ENCODE measurements at places on chromosomes 16 and 17. TPM values are rescaled to one million over a fixed set of nuclear protein-coding genes. Genes with fewer than 3 reads are reported as not detected.
A peak's percentile ranks its signal among the peaks of the same experiment; 100 is the strongest.

- H3K36me3 ChIP-seq, result no peaks in the 10 kb centered on the region
- DNase-seq, result no peak
- H3K4me1 ChIP-seq, result peaks cover 14% of the 10 kb centered on the region
- H3K4me3 ChIP-seq, result peak overlapping the region; percentile 86
- no peaks in the 10 kb centered on the region for H3K27me3 ChIP-seq
Measured at GRCh38 chr17:43399839-43400328, 1.1 kb downstream of the ARL4D start.

GRCh38 chr16:11658896-11659708, 9.2 kb upstream of the SNN start:
- H3K27me3 ChIP-seq, result no peaks in the 10 kb centered on the region
- peaks cover 20% of the 10 kb centered on the region for H3K4me1 ChIP-seq
- H3K4me3 ChIP-seq, result no peak overlapping the region
- no peak overlapping the region for H3K27ac ChIP-seq
- H3K36me3 ChIP-seq, result no peaks in the 10 kb centered on the region

GRCh38 chr16:75262104-75262799, 10.8 kb upstream of the BCAR1 start:
- H3K27ac ChIP-seq, result no peak overlapping the region
- H3K4me1 ChIP-seq, result peaks cover 3% of the 10 kb centered on the region
- peaks cover 59% of the 10 kb centered on the region for H3K27me3 ChIP-seq
- no peak overlapping the region for H3K4me3 ChIP-seq

- DNase-seq, result no peak
- no peak overlapping the region for H3K4me3 ChIP-seq
- peaks cover 2% of the 10 kb centered on the region for H3K36me3 ChIP-seq
Measured at GRCh38 chr17:37708008-37708615, 36.7 kb downstream of the HNF1B start.

DNA sequence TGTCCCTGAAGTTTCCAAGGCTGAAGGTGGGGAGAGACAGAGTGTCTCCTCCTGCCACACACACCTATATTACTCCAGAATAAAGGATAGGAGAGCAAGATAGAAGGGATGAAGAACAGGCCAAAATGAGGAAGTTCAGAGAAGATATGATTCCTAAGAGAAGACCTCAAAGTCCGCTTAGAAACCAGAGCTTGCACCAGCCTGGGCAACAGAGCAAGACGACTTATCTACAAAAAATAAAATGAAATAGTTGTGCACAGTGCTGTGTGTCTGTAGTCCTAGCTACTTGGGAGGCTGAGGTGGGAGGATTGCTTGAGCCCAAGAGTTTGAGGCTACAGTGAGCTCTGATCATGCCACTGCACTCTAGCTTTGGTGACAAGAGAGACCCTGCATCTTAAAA, 128.2 kb downstream of the HS3ST3B1 start:
- peak overlapping the region; percentile 83 for H3K27ac ChIP-seq
- peaks cover 7% of the 10 kb centered on the region for H3K36me3 ChIP-seq
- H3K4me3 ChIP-seq, result peak overlapping the region; percentile 62
- H3K27me3 ChIP-seq, result no peaks in the 10 kb centered on the region

- H3K4me3 ChIP-seq, result no peak overlapping the region
- no peaks in the 10 kb centered on the region for H3K4me1 ChIP-seq
- H3K27ac ChIP-seq, result no peak overlapping the region
- no peaks in the 10 kb centered on the region for H3K36me3 ChIP-seq
Measured at GRCh38 chr16:79874391-79874790, 273.9 kb upstream of the MAF start.

DNA sequence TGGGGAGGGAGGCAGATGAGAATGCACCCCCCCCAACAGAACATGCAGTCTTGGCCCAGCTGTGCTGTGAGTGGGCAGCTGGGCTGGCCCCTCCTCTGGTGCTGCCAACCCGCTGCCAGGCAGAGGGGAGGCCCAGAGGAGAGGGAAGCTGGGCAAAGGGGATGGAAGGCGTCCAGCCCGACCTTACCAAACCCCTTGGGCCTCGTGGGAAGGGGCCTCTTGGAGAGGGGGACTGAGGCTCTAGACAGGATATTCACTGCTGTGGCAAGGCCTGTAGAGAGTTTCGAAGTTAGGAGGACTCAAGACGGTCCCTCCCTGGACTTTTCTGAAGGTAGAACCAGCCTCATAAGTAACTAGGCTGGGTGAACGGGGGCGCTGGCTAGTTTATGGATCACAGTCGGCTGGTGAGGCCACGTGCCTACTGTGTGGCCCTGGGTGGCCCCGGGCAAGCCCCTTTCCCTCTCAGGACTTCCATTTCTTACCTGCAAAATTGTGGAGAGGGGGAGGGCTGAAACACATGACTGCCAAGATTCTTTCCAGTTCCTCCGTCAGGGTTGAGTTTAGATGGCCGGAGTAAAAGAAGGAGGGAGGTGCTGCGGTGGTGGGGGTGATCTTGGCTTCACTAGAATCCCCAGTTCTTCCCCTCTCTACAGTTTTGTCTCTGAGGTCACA, 857 bp upstream of the STAT5A start:
- peak overlapping the region; percentile 95 for H3K27ac ChIP-seq
- peaks cover 37% of the 10 kb centered on the region for H3K36me3 ChIP-seq
- H3K4me3 ChIP-seq, result peak overlapping the region; percentile 88
- peak; percentile 48 for DNase-seq
- no peaks in the 10 kb centered on the region for H3K27me3 ChIP-seq

DNA sequence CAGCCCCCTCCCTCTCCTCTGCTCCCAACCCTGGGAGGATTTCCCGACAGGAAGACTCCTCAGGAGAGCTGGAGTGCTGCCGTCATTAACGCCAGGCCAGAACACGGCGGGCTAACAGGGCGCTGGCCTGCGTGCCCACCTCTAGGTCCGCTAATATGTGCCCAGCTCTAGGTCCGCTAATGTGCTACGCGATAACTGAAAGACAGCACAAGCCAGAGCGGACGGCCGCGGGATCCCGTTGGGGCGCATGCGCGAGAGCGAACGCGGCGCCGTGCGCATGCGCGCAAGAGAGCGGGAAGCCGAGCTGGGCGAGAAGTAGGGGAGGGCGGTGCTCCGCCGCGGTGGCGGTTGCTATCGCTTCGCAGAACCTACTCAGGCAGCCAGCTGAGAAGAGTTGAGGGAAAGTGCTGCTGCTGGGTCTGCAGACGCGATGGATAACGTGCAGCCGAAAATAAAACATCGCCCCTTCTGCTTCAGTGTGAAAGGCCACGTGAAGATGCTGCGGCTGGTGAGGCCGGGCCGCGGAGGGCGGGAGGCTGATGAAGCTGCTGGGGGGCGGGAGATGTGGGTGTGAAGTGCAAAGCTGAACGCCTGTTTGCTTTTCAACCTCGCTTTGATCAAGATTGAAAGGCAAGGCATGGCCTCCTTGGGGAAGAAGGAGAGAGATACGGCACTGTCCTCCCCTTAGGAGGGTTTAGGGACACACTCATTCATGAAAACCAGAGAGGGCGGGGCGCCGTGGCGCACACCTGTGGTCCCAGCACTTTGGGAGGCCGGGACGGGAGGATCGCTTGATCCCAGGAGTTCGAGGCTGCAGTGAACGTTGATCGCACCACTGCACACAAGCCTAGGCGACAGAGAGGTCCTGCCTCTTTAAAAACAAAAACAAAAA, at the start of gene CKLF:
TSS of gene CKLF (plus strand) at position 291 of the 892 bp plus-strand sequence. CDS start at position 431, 140 bp downstream.
- DNase-seq, result peak; percentile 93
- peaks cover 4% of the 10 kb centered on the region for H3K27me3 ChIP-seq
- peak within 1 kb of the TSS; percentile 96 for H3K4me3 ChIP-seq
- H3K4me1 ChIP-seq, result peaks cover 68% of the 10 kb centered on the region

GRCh38 chr17:76404976-76405563, 20.7 kb downstream of the SPHK1 start:
- H3K4me3 ChIP-seq, result no peak overlapping the region
- DNase-seq, result no peak
- peaks cover 4% of the 10 kb centered on the region for H3K4me1 ChIP-seq
- peaks cover 1% of the 10 kb centered on the region for H3K36me3 ChIP-seq

- H3K4me1 ChIP-seq, result peaks cover 2% of the 10 kb centered on the region
- peaks cover 8% of the 10 kb centered on the region for H3K36me3 ChIP-seq
- no peak overlapping the region for H3K4me3 ChIP-seq
- H3K27me3 ChIP-seq, result no peaks in the 10 kb centered on the region
Measured at GRCh38 chr16:4103745-4104144, 12.5 kb downstream of the ADCY9 start.

DNA sequence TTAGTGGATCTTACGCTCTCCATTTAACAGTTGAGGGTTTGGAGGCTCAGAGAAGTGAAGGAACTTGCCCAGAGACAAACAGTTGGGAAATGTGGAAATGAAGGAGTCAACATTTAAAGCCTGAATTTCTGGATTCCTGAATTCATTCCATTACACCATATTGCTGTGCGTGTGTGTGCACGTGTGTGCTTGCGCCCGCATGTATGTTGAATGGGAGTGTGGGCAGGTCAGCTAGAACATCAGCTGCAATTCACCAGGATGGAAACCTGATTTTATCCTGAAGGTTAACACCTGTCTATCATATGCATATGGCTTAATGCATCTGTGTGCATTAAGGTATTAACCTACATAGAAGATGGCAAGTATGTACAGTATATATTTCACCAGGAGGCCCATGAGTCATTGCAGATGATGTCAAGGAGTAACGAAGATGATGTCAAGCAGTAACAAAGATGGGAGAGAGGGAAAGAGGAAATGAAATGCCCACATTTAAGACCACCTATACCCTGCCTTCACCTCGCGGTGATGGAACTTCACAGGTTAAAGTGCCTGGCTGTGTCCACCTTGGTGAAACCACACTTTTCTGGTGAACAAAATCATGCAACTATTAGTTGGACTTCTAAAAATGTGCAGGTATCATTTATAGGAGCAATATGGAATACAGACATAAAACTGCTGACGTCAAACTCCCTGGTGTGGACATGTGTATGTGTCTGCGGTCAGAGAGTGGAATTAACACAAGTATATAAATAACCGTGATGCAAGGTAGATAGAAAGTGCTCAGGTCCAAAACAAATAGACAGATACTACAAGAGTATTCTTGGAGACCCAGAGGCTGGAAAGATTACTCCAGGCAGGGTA, 832 bp upstream of the ADAP2 start:
- H3K27me3 ChIP-seq, result peaks cover 49% of the 10 kb centered on the region
- DNase-seq, result no peak
- H3K4me3 ChIP-seq, result peak overlapping the region; percentile 40

- no peak for DNase-seq
- H3K4me1 ChIP-seq, result peaks cover 13% of the 10 kb centered on the region
- H3K27me3 ChIP-seq, result peaks cover 100% of the 10 kb centered on the region
- peaks cover 2% of the 10 kb centered on the region for H3K36me3 ChIP-seq
- no peak overlapping the region for H3K27ac ChIP-seq
- H3K4me3 ChIP-seq, result no peak overlapping the region
Measured at GRCh38 chr16:54938212-54939028, 7.8 kb downstream of the IRX5 start.

GRCh38 chr16:25158401-25158800, 46.9 kb downstream of the LCMT1 start:
- peaks cover 18% of the 10 kb centered on the region for H3K4me1 ChIP-seq
- no peak overlapping the region for H3K27ac ChIP-seq
- no peak for DNase-seq

DNA sequence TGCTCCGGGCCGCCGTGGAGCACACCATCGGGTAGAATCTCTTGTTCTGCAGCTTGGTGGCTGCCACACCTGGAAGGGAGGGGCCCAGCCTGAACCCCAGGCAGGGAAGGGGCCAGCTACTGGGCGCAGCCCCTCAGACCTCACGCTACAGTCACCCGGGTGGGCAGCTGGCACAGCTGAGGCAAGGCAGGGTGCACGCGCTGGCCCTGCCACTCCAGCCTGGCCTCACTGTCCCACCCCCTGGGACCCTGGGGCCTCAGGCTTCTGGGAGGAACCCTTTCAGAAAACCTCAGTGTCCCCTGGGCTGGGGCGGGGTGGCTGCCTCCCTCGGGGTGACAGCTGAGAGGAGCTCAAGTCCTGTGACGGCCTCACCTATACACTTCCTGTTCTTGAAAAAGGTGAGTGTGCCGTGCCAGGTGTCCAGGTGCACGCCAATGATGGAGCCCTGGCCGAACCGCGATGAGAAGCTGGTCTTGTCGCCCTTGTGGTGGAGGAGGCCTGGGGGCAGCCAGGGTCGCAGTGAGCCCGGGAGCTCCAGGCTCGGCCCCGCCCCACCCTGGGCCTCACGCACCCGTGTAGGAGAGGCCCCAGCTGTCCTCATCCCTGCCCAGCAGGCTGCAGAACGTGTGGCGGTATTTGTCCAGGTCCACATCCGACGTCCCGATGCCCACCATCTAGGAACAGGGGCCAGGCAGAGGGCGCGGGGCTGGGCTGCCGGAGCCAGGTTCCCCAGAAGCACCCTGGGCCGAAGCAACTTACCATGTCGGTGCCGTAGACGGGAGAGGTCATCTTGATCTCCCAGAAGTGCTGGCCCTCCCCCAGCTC, 4.7 kb upstream of the MRPS34 start:
- DNase-seq, result no peak
- H3K36me3 ChIP-seq, result no peaks in the 10 kb centered on the region
- H3K27ac ChIP-seq, result no peak overlapping the region

- no peaks in the 10 kb centered on the region for H3K36me3 ChIP-seq
- no peak for DNase-seq
- no peak overlapping the region for H3K27ac ChIP-seq
- peaks cover 22% of the 10 kb centered on the region for H3K27me3 ChIP-seq
Measured at GRCh38 chr16:3889059-3889458, 8.5 kb upstream of the CREBBP start.

DNA sequence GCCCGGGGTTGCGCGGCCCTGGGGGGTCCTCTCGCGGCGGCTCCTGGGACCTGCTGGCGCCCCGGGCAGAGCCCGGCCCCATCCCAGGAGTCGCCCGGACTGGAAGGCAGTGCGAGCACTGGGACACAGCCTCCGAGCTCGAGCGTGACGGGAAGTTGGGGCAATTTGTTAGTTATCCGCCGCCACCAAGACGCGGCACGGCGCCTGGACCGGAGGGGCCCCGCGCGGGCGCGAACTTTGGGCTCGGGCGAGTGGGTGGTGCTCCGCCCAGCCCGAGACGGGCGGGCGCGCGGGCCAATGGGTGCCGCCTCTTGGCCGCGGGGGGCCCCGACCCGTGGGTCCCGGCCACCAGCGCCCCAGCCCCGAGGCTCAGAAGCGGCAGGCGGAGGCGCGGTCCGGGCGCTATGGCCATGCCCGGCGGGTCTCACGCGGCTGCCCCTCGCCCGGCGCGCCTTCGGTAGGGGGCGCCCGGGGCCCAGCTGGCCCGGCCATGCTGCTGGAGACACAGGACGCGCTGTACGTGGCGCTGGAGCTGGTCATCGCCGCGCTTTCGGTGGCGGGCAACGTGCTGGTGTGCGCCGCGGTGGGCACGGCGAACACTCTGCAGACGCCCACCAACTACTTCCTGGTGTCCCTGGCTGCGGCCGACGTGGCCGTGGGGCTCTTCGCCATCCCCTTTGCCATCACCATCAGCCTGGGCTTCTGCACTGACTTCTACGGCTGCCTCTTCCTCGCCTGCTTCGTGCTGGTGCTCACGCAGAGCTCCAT, at the start of gene ADORA2B:
TSS of gene ADORA2B (plus strand) at position 372 of the 768 bp plus-strand sequence. CDS start at position 491, 119 bp downstream.
- peaks cover 20% of the 10 kb centered on the region for H3K4me1 ChIP-seq
- H3K36me3 ChIP-seq, result no peaks in the 10 kb centered on the region
- peak within 1 kb of the TSS; percentile 10 for H3K27ac ChIP-seq
- DNase-seq, result peak; percentile 82
- peaks cover 27% of the 10 kb centered on the region for H3K27me3 ChIP-seq
- H3K4me3 ChIP-seq, result peak within 1 kb of the TSS; percentile 77

The HCRT gene
- total RNA-seq, result not detected

The KRTAP4-5 gene
- total RNA-seq, result not detected

The EXOC3L1 gene
- total RNA-seq, result not detected

The CD300C gene
- total RNA-seq, result not detected

The ZNF785 gene
- 7.8 TPM for total RNA-seq

The GSG1L gene
- not detected for total RNA-seq

The ARHGAP44 gene
- total RNA-seq, result 0.16 TPM

The CNTNAP1 gene
- total RNA-seq, result 0.68 TPM

The TSNAXIP1 gene
- total RNA-seq, result 0.70 TPM

Measured in activated naive CD8-positive, alpha-beta T cell treated with anti-CD3 and anti-CD28 coated beads for 36 hours (primary cell).